ENCODE measurements at places on chromosomes 5 and 9.
A peak's percentile ranks its signal among the peaks of the same experiment; 100 is the strongest.

GRCh38 chr9:18245911-18246310, 228.0 kb upstream of the ADAMTSL1 start:
- no peak for DNase-seq

DNA sequence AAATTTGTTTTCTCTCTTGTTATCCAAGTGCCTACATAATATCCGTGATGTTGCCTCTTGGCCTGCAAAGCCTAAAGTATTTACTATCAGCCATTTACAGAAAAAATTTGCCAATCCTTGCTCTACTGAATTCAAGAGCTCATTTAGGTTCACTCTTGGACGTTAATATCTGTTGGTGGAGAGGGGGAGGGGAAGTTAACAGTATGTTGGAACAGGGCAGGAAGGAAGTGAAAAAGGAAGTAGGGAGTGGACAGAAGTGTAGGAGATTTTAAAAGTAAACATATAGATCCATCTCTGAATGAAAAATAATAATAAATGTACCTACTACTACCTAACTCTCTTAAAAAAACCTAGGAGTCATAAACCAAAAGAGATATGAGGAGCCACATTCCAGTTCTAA, 32.8 kb downstream of the ZNF608 start:
- no peak for DNase-seq

- DNase-seq = no peak
Observed at GRCh38 chr5:179128976-179129375, 68.8 kb downstream of the ZNF354C start.

DNA sequence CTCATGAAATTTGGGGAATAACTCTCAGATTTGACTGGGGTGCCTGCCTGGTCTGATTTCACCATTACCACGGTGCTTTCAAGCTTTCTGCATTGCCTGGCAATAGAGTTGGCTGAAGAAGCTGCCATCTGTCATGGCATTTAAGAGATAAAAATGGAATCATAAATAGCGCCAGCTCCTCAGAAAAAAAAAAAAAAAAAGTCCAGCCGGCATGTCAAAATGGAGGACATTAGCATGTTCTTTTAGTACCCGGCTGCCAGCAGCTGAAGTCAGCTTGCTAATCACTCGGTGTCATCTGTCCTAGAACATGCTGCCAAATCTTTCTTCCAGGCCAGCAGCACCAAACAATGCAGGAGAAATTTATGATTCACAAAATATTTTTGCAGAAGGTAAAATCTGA, 57.7 kb upstream of the CER1 start:
- peak; percentile 41 for DNase-seq

DNA sequence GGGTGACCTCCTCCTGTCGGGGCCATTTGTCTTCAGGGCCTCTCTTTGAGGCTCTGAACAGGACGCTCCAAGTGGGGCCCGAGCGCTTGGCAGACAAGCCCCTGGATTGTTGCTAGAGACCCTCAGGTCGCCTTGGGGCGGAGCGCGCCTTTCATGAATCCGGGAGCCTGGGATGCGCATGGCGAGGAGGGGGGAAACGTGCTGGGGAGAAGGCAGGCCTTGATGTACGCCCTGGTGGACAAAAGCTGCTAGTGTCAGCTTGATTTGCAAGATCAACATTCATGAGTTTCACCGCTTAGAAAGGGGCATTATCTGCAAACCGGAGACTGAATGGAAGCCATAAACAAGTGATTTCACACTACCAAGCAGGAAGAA, 226.3 kb downstream of the SMARCA2 start:
- no peak for DNase-seq
